Thyroid gland (tissue), 4 donors: ENCODE measurements at places on chromosomes 4 and X. TPM values are rescaled to one million over a fixed set of nuclear protein-coding genes. Genes with fewer than 3 reads are reported as not detected.

GRCh38 chr4:139011225-139011950 is 4.2 kb upstream of the NOCT start:
- no peak for DNase-seq

AMBN gene
- total RNA-seq = not detected

DNA sequence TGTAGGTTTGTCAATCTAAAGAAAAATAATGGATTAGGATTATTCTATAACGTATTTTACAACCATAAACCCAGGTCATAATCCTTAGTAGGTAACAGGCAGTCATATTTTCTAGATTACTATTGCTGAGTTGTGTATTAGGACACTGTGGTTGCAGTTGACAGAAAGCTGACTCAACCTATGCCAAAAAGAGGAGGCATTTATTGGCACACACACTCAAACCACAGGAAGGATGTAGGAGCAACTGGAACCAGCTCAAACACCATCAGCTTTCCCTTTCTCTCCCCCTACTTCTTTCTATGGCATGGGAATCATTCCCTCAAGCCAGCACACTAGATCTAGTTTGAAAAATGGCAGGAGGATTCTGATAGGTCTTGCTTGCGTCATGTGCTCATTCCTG is 136.4 kb upstream of the FAM9C start:
- DNase-seq = no peak

GRCh38 chr4:183936574-183937345 is 31.7 kb downstream of the STOX2 start:
- no peak for DNase-seq

DNA sequence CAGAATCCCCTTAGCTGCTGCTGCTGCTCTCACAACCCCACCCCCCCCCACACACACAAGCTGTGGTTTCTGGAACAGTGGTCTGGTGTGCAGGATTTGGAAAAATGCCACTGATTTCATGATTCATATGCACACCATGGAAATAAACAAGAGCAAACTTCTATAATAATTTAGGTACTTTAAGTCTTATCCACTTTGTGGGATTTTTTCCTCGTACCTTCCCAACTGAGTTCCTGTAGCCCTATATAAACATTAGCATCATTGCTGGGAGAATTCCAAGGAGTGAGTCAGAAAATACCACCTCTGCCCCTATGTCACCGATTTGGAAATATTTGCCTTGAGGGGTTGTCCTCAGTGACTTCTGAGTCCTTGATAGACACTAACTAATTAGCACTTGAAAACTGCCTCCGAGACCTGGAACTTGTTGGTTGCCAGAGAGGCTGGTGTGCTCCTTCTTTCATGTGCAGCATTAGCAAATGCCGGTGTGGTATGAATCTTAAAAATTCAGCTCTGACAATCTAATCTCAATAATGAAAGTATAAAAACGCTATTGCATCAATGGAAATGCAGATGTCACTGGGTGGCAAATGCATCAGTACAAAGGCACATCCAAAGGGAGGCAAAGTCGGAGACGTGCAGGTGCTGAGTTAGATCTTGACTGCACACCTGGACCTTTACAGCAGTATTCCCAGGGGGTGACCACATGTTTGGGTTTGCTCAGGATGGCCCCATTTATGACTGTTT is 61.8 kb downstream of the CPE start:
- DNase-seq = no peak

UNC5C gene
- total RNA-seq = 53.3 TPM

- DNase-seq = no peak
These were observed 64.0 kb upstream of the FGF13 start for GRCh38 chrX:138775517-138775916.
